ENCODE measurements at places on chromosomes 2 and 18.

GRCh38 chr2:201448701-201449100, 2.6 kb downstream of the TRAK2 start:
- DNase-seq: no peak
- peaks cover 70% of the 10 kb centered on the region for H3K4me1 ChIP-seq
- H3K27me3 ChIP-seq: no peaks in the 10 kb centered on the region
- H3K36me3 ChIP-seq: no peaks in the 10 kb centered on the region
- H3K4me3 ChIP-seq: peak overlapping the region; percentile 81
- no peak overlapping the region for H3K27ac ChIP-seq

DNA sequence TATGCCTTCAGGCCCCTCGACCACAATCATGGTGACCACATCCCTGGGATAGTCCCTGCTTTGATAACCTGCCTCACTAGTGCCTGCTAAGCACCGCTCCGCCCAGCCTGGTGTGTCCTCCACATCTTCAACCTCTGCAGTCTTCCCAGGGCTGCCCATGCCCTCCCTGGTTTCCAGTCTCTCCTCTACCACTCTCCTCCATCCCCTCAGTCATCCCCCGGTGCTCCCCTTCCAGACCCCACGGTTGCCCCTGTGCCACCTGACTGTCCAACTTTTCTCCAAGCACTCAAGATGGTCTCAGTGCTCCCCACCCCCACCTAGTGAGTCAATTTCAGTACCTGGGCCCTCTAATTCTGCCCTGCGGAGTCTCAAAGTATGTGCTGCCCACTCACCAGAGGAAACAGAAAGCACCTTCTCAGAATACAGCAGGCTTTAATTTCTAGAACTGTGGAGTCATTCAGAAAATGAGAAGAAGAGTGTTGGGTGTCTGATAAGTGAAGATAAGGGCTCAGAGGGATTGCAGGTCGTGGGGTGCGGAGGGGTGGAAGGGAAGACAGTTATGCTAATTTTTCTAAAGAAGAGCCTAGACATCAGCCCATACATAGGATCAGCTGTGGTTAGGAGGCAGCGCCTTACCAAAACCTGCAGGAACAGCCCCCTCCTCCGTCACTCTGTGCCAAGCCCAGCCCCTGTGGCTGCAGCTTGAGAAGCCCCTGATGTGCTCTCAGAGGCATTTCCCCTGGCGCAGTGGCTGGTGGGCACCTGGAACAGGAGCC, 53.6 kb upstream of the CAB39 start:
- DNase-seq: no peak
- H3K27ac ChIP-seq: peak overlapping the region; percentile 83
- peaks cover 89% of the 10 kb centered on the region for H3K4me1 ChIP-seq
- H3K36me3 ChIP-seq: no peaks in the 10 kb centered on the region

DNA sequence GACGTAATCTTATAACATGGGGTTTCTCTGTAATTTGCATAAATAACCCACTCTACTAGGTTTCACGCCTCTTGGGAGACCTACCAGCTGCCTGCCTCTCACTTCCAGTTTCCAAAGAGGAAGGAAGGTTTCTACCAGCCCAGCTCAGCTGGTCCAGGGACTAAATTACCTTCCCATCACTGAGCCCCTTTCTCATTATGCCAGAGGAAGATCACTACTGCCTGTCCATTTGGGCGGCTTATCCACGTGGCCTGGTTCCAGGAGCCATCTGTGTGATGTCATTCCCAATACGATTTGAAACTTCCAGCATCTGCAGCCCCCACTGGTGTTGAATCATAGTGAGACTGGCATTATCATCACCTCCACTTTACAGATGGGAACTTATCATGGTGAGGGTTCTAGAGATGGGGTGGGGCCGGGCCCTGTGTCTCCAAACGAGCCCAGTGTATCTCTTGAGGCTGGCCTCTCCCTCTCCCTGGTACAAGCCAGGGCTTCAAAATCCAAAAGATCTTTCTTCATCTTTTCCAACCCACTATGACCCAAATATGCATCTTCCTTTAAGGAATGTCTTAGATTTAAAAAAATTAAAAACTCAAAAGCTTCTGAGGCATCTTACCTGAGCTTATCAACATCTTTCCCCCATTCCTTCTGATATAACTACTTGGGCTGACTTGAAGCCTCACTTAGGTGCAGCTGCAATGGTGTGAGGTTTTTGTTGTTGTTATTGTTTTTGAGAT, 140.8 kb downstream of the DDX1 start:
- no peaks in the 10 kb centered on the region for H3K36me3 ChIP-seq
- H3K27me3 ChIP-seq: no peaks in the 10 kb centered on the region
- H3K4me3 ChIP-seq: no peak overlapping the region

- peaks cover 17% of the 10 kb centered on the region for H3K27me3 ChIP-seq
- DNase-seq: no peak
- no peaks in the 10 kb centered on the region for H3K4me1 ChIP-seq
- H3K36me3 ChIP-seq: no peaks in the 10 kb centered on the region
These were observed 531.9 kb downstream of the IRS1 start for GRCh38 chr2:226267516-226268289.

- no peaks in the 10 kb centered on the region for H3K36me3 ChIP-seq
- H3K27ac ChIP-seq: peak overlapping the region; percentile 84
- no peak overlapping the region for H3K4me3 ChIP-seq
- no peak for DNase-seq
- no peaks in the 10 kb centered on the region for H3K27me3 ChIP-seq
- peaks cover 23% of the 10 kb centered on the region for H3K4me1 ChIP-seq
These were observed 8.1 kb downstream of the CHMP1B start for GRCh38 chr18:11859282-11859830.

DNA sequence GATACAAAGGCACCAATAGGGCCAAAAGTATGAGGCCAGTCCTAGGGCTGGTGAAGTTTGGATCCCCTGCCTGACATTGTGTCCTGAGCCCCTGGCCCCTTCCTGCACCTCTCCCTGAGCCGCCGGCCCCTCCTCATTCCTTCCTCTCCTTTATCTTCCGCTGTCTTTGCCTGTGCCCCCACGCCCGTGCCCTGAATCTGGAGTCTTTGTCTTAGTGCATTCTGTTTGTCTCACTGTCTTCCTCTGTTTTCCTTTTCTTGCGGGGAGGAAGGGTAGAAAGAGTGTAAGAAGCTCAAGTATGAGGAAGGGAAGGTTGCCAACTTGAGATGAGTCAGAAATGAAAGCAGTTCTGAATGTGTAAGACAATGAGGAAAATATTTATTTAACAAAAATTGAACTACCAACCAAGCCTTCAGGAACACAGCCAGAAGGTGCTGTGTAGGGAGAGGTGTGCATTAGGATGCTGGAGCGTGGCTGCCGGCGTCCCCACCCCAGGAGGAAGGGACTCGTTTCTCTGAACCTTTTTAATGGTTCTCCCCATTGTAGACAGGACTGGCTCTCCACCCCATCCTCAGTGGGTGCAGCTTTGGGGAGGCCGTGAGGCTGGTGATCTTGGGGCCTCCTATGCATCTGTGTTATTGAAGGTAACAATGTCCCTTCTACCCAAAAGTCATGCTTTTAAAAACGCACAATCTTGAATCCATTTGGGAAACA, 133.1 kb downstream of the NEDD4L start:
- no peaks in the 10 kb centered on the region for H3K36me3 ChIP-seq
- H3K27ac ChIP-seq: no peak overlapping the region
- DNase-seq: no peak
- H3K4me1 ChIP-seq: peaks cover 3% of the 10 kb centered on the region

DNA sequence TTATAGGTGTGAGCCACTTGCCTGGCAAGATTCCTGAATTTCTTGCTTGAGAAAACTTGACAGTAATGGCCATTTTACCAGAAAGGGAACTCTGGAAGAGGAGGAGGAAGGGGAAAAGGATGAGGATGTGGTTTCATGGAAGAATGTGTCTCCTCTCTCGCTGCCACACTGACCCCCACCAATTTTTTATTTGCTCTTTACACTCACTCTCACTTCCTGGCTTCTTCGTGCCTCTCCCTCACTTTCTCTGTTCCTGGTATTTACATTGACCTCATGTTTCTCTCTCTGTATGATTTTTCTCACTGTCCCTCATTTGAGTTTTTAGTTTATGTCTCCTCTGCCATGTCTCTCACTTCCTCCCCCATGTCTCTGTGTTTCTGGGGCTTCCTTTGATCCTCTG, 134.5 kb upstream of the CAB39 start:
- DNase-seq: no peak
- H3K27ac ChIP-seq: no peak overlapping the region
- peaks cover 17% of the 10 kb centered on the region for H3K4me1 ChIP-seq
- peaks cover 14% of the 10 kb centered on the region for H3K36me3 ChIP-seq
- H3K4me3 ChIP-seq: no peak overlapping the region

DNA sequence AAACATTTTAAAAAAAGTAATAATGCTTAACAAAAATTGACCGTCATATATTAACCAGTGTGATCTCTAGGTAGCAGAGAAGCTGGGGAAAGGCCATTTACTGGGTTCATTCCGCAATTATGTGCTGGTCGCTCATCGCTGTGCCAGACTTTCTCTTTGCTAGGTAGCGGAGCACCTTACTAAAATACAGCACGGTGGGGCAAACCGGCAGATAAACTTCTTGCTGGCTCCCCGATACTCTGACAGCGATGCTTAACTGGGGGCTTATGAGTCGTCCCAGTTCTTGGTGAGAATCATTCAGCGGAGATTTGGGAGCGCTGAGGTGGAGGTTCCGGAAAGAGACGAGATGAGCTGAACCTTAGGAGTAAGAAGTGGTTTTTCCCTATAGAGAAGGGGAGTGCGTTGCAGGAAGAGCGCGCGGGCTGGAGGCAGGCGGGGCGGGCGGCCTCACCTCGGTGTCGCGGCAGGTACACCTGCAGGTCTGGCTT, 605 bp downstream of the C2orf68 start:
- H3K4me3 ChIP-seq: peak overlapping the region; percentile 98
- peak; percentile 25 for DNase-seq

DNA sequence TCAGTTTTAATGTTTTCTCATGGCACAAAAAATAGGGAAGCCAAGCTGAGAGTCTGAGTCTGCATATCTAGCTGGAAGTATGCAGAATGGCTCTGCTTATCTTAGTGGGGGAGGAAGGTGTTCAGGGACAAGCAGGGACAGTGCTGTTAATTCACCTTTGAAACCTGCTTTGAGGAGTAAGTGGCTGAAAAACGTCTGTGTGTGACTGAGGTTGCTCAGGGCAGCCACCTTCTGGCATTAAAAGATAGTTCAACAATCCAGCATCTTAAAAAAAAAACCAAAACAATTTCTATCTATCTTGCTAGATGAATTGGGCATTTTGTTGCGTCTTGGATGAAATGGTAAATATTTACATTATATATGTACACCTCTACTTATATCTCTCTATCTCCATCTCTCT, 2.0 kb upstream of the TRPM8 start:
- H3K4me1 ChIP-seq: no peaks in the 10 kb centered on the region
- no peak overlapping the region for H3K27ac ChIP-seq
- H3K36me3 ChIP-seq: no peaks in the 10 kb centered on the region
- no peak for DNase-seq

GRCh38 chr2:69616755-69617154, 26.8 kb downstream of the AAK1 start:
- peak overlapping the region; percentile 43 for H3K4me3 ChIP-seq
- peak; percentile 64 for DNase-seq
- peaks cover 16% of the 10 kb centered on the region for H3K36me3 ChIP-seq
- H3K4me1 ChIP-seq: peaks cover 38% of the 10 kb centered on the region

DNA sequence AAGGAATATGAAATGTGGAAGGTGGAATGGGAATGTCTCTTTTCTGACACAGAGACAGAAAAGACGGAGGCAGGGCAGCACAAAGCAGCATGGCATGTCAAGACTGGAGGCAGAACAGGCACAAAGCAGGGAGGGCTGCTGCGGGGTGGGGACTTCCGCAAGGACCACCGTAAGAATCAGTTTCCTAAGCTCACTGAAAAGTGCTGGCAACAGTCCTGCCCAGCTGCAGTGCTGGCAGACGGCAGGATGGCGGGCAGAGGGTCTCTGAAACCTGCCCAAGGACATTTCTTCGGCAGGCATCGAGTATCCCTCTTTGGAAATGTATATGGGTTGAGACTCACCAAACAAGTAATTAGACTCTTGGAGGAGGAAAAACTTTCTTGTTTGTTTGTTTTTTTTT, 54.9 kb downstream of the FAM178B start:
- H3K4me3 ChIP-seq: no peak overlapping the region
- no peak overlapping the region for H3K27ac ChIP-seq
- H3K4me1 ChIP-seq: peaks cover 11% of the 10 kb centered on the region
- H3K27me3 ChIP-seq: no peaks in the 10 kb centered on the region

- H3K27me3 ChIP-seq: peaks cover 36% of the 10 kb centered on the region
- peaks cover 2% of the 10 kb centered on the region for H3K4me1 ChIP-seq
- no peak for DNase-seq
- H3K4me3 ChIP-seq: no peak overlapping the region
- H3K36me3 ChIP-seq: no peaks in the 10 kb centered on the region
These were observed 74.0 kb downstream of the AGAP1 start for GRCh38 chr2:235567842-235568241.

- no peaks in the 10 kb centered on the region for H3K27me3 ChIP-seq
- no peaks in the 10 kb centered on the region for H3K36me3 ChIP-seq
- no peaks in the 10 kb centered on the region for H3K4me1 ChIP-seq
- DNase-seq: no peak
- H3K4me3 ChIP-seq: no peak overlapping the region
These were observed 263.9 kb downstream of the GLI2 start for GRCh38 chr2:120999377-121000097.

DNA sequence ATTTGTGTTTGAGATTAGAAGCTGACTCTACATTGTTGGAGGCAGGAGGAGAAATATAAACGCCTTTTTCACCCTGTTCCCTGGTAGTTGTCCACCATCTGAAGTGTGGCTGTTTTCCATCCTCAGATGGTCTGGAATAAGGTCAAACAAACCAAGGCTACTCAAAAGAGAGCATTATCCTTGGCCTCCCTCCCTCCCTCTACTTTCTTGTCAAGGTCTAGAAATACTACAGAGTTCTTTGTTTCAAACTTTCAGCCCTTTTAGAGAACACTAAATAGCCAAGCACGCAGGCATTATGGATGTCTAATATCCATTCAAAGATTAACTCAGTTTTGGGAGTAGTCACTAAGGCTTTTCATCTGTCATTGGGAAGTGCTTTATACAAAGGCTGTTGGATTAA, 215.8 kb upstream of the ITGA4 start:
- H3K4me3 ChIP-seq: peak overlapping the region; percentile 26
- peaks cover 29% of the 10 kb centered on the region for H3K36me3 ChIP-seq
- peaks cover 56% of the 10 kb centered on the region for H3K4me1 ChIP-seq
- DNase-seq: no peak
- H3K27me3 ChIP-seq: no peaks in the 10 kb centered on the region

DNA sequence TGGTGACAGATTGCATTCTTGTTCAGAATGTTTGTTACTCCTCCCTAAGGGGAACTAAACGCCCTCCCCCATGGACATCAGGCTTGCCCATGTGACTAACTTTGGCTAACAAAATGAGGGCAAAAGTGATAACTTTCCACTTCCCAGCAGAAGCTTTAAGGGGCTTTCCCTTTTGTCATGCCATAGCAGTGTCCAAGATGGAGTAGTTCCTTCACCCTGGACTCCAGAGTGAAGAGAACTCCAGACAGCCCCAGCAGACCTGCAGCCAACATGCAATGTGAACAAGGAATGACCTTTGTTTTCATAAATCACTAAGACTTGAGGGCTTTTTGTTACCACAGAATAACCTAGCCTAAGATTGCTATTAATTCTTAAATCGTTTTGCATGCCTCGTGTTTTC, 163.5 kb downstream of the ZEB2 start:
- no peak overlapping the region for H3K27ac ChIP-seq
- H3K36me3 ChIP-seq: no peaks in the 10 kb centered on the region
- H3K4me3 ChIP-seq: no peak overlapping the region
- H3K4me1 ChIP-seq: no peaks in the 10 kb centered on the region
- no peak for DNase-seq
- H3K27me3 ChIP-seq: no peaks in the 10 kb centered on the region
